Upper lobe of right lung (tissue), 1 donor: ENCODE measurements at places on chromosomes 13 and 19.
A peak's percentile ranks its signal among the peaks of the same experiment; 100 is the strongest.

DNA sequence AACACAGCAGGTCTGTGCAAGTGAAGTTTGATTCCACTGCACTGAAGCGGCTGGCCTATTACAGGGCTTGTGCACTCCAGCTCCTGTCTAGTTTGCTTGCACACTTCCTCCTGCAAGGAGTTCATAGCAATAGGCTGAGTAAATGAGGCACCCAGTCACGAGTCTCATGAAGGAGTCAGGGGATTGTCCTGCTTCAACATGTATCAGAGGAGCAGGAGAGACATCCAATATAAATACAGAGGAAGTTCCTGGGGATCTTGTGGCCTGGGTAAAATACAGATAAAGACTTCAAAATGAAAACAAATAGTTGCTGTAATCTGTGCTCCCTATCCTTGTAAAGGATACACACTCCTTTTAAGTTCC, 259.9 kb downstream of the SLITRK1 start:
- no peak for DNase-seq

DNA sequence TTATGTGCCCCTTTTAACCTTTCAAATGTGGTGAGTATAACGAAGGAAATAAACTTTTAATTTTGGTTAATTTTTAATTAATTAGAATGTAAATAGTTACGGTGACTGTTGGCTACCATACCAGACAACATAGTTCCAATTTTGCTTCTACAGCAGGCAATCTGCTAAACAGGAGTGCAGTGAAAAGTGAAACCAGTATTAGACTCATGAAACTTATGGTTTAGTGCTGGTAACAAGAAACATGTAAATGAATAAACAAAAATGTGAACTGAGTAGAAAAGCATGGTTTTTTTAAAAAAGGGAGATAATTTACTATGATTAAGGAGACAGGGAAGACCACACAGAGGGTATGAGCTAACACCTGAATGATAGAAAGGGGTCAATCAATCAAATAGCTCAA, 478.4 kb downstream of the PCDH9 start:
- DNase-seq = no peak

DNA sequence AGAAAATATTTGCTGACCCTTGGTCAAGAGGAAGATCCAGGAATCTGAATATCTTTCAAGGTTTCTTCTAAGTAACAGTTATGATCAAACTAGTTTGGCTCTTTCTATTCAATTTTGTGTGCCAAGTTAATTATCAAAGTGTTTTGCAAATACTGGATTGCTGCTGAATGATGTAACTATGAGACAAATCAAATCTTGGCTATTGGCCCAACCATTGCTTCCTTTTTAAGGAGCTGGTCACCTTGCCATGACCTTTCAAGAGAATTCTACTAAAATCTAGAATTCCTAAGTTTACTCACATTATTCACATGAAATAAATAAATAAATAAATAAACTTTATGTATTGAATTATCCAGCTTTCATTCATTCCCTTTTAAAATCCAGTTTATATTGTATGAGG, 371.8 kb downstream of the SLITRK6 start:
- DNase-seq = no peak

DNA sequence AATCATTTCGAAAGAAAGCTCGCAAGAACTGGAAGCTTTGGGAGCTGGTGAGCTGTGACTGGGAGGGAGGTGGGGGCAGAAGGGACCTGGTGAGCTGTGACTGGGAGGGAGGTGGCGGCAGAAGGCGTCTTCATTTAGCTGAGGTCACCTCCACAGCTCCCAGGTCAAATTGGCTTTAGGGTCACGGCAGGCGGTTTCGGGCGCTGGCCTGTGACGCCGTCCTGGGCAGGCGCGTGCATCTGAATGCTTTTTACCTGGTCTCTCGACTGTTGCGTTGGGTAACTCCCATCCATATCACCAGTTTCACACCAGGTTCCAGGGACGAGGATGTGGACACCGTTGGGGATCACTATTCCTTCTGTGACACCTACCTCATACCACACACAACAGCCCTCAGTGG, 29.2 kb downstream of the C2CD4C start:
- no peak for DNase-seq

GRCh38 chr13:31101472-31102170, 60.1 kb downstream of the HSPH1 start:
- no peak for DNase-seq

- no peak for DNase-seq
Observed at GRCh38 chr19:49507803-49508494, 4.5 kb upstream of the FCGRT start.

DNA sequence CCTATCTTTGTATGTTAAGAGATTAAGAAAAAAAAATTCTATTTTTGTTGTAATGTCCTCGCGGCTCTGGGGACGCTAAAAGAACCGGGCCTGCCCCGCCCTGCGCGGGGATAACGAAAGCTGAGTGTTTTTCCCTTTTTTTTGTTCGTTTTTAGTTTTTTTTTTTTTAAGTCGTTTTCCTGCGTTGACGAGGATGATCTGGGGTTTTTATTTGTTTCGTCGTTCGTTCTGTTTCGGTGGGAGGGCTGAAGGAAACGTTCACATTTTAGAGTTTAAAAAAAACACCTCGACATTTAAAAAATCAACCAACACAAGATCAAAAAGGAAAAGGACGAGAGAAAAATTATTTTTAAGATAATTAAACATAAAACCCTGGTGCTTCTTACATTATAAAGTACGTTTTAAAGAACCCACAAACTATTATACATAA, 5.6 kb downstream of the LYL1 start:
- no peak for DNase-seq

DNA sequence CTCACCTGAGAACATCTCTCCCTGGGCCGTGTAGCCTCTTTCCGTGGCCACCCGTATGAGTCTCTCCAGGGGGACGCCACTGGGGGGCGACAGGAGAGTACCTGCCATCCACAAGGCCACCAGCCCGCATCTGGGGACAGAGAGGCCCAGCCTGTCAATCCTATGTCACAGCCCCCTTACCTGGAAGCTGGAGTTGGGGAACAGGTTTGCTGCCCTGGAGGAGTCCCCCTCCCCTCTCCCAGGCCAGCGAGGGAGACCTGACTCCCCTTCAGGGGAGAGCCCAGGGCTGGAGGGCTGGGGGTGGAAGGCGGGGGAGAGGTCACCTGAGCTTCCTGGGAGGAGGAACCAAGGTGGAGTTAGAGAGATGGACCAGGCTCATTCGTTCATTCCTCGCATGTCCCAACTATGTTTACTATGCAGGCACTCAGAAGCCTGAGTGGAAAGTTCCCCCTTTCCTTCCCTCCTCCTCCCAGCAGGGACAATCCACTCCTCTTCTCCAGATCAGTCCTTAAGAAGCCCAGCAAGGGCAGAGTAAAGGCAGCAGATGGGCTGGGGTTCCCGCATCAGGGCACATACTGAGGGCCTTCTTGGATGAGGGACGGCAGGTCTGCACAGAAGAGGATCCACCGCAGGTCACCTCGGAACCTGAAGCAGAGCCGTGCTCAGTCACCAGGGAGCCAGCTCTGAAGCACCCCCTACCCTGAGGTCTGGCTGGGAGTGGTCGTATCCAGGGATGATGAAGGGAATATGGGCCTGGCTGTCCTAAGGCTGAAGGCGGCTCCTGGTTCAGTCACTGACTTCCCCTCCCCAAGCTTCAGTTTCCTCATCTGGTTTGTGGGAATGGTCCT, 5.5 kb downstream of the ACTMAP start:
- DNase-seq = peak; percentile 86
